Cardiac muscle cell (in vitro differentiated cells and primary cell): ENCODE measurements at places on chromosomes 12 and 14. TPM values are rescaled to one million over a fixed set of nuclear protein-coding genes. Genes with fewer than 3 reads are reported as not detected.
A peak's percentile ranks its signal among the peaks of the same experiment; 100 is the strongest.

GRCh38 chr12:89405626-89406345 is 53.5 kb upstream of the DUSP6 start:
- H3K4me1 ChIP-seq = peaks cover 5% of the 10 kb centered on the region
- no peak for DNase-seq
- H3K27ac ChIP-seq = no peak overlapping the region
- H3K36me3 ChIP-seq = no peaks in the 10 kb centered on the region

DNA sequence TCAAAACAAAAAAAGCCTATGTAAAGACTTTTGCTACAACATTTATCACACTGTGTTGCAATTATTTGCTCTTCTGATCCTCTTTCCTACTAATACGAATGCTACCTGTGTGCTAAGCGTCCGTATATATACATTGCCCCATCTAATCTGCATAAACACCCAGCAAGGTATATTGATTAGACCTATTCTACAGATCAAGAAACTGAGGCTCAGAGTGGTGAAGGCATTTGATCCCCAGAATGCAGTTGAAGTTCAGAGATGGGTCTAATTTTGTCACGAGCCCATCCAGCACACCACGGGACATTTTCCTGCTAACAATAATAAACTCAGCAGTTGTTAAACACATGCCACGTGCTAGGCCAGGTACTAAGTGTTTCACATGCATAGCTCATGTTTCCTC is 25.1 kb upstream of the CORO1C start:
- H3K27ac ChIP-seq = no peak overlapping the region
- H3K4me1 ChIP-seq = no peaks in the 10 kb centered on the region
- DNase-seq = no peak
- no peaks in the 10 kb centered on the region for H3K27me3 ChIP-seq

DNA sequence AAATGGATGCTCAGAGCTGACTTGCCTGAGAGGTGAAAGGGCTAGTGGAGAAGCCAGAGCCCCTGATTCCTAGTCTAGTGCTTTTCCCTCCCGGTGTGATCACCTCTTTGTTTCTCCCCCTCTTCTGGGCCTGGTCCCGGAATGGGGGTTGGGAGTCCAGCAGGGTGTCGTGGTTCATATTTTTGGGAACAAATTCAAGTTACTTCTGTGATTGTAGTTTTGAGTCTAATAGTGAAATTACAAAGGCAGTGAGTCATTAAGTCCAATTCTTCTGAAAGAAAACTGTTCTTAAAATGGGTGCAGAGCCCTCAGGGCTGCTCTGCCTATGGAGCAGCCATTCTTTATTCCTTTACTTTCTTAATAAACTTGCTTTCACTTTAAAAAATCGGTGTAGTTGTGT is 7.6 kb downstream of the SUSD6 start:
- H3K27ac ChIP-seq = no peak overlapping the region
- H3K36me3 ChIP-seq = no peaks in the 10 kb centered on the region
- H3K4me1 ChIP-seq = peaks cover 28% of the 10 kb centered on the region
- no peak overlapping the region for H3K4me3 ChIP-seq
- no peak for DNase-seq

- H3K4me1 ChIP-seq = peaks cover 6% of the 10 kb centered on the region
- no peaks in the 10 kb centered on the region for H3K36me3 ChIP-seq
- peak; percentile 74 for DNase-seq
- no peak overlapping the region for H3K27ac ChIP-seq
Observed at GRCh38 chr14:64249363-64249762, 44.8 kb downstream of the ESR2 start.

DNA sequence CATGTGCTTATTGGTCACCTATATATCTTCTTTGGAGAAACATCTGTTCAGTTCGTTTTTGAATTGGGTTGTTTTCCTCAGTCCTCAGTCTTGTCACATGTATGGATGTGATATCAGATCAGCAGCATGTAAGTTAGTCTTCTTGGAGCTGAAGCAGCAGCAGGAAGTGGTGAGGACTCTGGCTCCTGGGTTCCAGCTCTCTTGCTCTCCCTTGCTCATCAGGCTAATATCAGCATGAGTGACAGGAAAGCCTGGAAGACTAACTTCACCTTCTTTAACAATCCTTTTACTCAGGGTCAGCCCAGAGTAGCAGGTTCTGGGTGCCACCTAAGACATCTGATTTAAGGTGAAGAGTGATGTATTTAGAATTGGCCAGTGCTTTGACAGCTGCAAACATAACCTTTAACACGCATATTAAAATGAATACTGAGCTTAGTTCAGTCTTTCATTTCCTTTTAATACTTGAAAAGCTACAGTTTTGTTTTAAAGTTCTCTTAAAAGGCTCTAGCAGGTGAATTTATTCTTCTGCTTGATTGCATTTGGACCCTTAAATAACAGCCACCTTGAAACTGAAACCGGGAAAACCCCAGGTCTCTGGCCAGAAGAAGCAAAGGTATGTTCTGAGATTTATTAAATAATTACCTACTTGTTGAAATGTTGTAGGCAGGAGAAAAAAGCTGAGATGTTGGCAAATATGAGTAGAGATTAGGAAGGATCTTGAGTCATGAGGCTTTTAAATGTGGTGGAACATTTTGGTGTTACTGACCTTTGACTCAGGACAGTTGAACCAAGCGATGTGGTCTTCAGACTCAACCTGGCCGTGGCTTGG is 54.3 kb downstream of the DRAM1 start:
- DNase-seq = no peak
- H3K36me3 ChIP-seq = no peaks in the 10 kb centered on the region
- H3K27ac ChIP-seq = no peak overlapping the region
- H3K27me3 ChIP-seq = no peaks in the 10 kb centered on the region

- H3K4me3 ChIP-seq = no peak overlapping the region
- no peaks in the 10 kb centered on the region for H3K36me3 ChIP-seq
- no peak overlapping the region for H3K27ac ChIP-seq
Observed at GRCh38 chr14:62269204-62269603, 507.0 kb downstream of the SNAPC1 start.

DNA sequence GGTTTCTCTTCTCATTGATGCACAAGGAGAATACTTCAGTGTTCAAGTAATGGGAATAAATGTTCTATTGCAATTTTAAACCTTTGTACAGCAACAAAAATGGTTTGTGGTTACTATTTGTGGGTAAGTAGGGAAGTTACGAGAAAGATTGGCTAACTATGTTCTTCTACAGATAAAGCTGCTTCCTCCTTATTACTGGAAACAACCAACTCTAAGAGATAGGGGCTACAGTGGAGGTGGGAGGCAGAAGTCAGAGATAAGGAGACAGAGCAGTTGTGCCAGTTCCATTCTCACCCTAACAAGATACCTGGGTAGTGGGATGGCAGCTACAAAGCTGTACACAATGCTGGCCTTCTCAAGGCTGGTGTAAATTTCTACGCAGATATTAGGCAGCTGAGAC is 16.2 kb downstream of the NOXRED1 start:
- DNase-seq = no peak
- no peak overlapping the region for H3K4me3 ChIP-seq
- no peak overlapping the region for H3K27ac ChIP-seq
- no peaks in the 10 kb centered on the region for H3K36me3 ChIP-seq
- H3K4me1 ChIP-seq = no peaks in the 10 kb centered on the region
- no peaks in the 10 kb centered on the region for H3K27me3 ChIP-seq

GRCh38 chr14:72512925-72513324 is 381.0 kb downstream of the DPF3 start:
- DNase-seq = no peak
- H3K27ac ChIP-seq = no peak overlapping the region
- no peaks in the 10 kb centered on the region for H3K36me3 ChIP-seq
- H3K4me3 ChIP-seq = no peak overlapping the region
- H3K27me3 ChIP-seq = no peaks in the 10 kb centered on the region

- DNase-seq = no peak
- H3K4me3 ChIP-seq = no peak overlapping the region
- no peaks in the 10 kb centered on the region for H3K27me3 ChIP-seq
Observed at GRCh38 chr12:1890810-1891209, 27.6 kb downstream of the CACNA2D4 start.

DNA sequence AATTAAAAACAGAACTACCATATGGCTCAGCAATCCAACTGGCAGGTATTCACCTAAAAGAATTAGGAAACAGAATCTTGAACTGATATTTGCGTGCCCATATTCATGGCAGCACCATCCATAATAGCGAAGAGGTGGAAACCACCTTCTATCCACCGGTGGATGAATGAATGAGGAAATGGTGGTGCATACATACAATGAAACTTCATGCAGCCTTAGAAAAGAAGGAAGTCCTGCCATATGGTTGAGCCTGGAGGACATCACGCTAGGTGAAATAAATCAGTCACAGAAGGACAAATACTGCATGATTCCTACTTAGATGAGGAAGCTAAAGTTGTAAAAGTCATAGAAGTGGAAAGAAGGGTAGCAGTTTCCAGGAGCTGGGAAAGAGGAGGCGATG is 6.6 kb downstream of the TCL1A start:
- no peaks in the 10 kb centered on the region for H3K36me3 ChIP-seq
- peaks cover 25% of the 10 kb centered on the region for H3K27me3 ChIP-seq
- no peak overlapping the region for H3K27ac ChIP-seq
- no peak overlapping the region for H3K4me3 ChIP-seq
- no peak for DNase-seq

- no peak for DNase-seq
- no peaks in the 10 kb centered on the region for H3K4me1 ChIP-seq
- H3K27me3 ChIP-seq = no peaks in the 10 kb centered on the region
- H3K4me3 ChIP-seq = no peak overlapping the region
- peaks cover 4% of the 10 kb centered on the region for H3K36me3 ChIP-seq
Observed at GRCh38 chr14:70791971-70792370, 17.3 kb downstream of the MAP3K9 start.

DNA sequence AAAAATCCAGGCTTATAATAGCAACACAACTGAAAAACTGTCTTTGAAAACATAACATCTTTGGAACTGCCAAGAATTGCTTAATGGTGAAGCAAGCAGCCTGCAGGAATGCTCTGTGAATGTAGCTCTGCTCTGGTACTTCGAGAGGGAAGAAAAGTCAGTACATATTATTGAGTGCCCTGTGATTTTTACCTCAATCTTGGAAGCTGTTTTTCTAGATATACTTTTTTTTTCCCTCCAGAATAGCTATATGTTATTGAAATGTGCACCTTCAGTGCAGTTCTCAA is 508.1 kb downstream of the PCNX1 start:
- H3K27me3 ChIP-seq = no peaks in the 10 kb centered on the region
- H3K36me3 ChIP-seq = no peaks in the 10 kb centered on the region
- H3K4me1 ChIP-seq = no peaks in the 10 kb centered on the region
- no peak overlapping the region for H3K27ac ChIP-seq
- no peak overlapping the region for H3K4me3 ChIP-seq

DNA sequence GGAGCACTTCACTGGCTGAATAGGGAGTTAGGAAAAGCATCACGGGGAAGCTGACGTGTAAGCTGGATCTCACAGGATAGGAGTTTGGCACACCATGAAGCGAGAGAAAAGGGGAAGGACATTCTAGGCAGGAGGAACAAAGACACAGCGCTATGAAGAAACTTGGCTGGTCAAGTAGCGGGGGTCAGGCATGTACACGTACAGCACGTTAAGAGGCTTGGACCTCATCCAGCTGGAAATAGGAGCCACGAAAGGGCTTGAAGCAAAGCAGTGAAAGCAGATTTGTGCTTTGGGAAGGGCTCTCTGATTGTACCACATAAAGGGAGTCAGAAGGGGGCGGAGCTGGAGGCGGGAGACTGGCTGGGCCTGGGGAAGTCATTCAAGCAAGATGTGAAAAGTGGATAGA is 19.6 kb upstream of the GALNT8 start:
- H3K27ac ChIP-seq = no peak overlapping the region
- DNase-seq = peak; percentile 92
- no peaks in the 10 kb centered on the region for H3K4me1 ChIP-seq
- no peaks in the 10 kb centered on the region for H3K27me3 ChIP-seq
- H3K4me3 ChIP-seq = no peak overlapping the region

DNA sequence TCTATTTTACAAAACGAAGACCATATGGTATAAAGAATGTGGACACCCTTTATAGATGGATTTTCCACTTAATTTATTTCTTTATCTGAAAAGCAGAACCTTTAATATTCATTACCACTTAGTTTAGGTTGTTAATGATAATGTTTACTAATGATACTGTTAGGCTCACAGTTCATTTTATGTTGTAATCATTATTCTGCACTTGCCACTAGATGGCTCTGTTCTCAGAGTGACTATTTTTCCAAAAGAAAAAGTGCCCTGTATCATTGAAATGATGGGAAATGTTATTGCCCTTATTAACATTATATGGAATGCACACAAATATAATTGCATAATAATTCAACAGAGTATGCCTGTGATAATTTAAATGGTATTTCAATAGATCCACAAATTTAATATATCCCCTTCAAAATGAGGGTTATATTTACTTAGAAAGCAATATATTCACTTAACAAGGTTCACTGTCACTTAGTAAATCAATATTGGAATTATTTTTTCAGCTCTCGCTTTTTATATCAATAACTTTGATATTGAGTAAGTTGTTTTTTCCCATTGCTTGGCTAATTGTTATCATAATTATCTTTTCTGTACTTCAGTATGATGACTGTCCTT is 95.7 kb downstream of the PDE3A start:
- H3K36me3 ChIP-seq = no peaks in the 10 kb centered on the region
- no peaks in the 10 kb centered on the region for H3K27me3 ChIP-seq
- no peak overlapping the region for H3K4me3 ChIP-seq
- no peak overlapping the region for H3K27ac ChIP-seq
- H3K4me1 ChIP-seq = no peaks in the 10 kb centered on the region

DNA sequence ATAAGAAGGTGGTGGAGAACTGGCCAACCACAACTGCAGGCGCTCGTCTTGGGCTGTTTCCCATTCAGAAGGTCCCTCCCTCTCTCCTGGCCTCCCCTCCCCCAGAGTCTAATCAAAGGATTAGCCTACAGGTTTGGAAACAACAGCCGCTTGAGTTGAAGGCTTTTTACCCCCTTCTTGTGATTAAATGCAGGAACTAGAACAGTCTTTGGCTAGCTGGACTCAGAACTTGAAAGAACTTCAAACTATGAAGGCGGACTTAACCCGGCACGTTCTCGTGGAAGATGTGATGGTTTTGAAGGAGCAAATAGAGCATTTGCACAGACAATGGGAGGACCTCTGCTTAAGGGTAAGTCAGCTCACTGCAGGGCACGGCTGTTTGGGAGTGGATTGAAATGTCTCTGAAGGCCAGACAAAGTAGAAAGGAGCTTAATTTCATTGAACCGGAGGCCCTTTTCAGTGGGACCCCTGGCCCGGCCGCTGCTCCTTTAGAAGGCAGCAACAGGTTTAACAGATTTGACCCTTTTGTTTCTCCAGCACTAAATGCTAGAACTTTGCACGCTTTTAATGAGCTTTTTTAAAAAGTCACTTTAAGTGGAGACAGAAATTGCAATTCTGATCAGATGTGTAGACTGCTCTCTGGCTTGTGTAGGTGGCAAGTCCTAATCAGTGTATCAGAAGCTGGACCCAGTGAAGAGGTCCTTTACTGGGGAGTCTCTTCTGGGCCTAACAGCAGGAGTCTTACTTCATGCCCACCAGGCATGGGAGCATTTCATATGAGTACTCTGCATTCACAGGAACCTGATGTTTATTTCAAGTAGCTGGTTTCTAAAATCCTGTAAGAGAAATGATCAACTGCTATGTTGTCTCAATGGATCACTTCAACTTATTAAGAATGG is 107.7 kb downstream of the ESR2 start:
- peak overlapping the region; percentile 25 for H3K4me3 ChIP-seq
- no peaks in the 10 kb centered on the region for H3K27me3 ChIP-seq
- no peaks in the 10 kb centered on the region for H3K36me3 ChIP-seq
- H3K4me1 ChIP-seq = peaks cover 6% of the 10 kb centered on the region

- H3K27me3 ChIP-seq = no peaks in the 10 kb centered on the region
- H3K27ac ChIP-seq = no peak overlapping the region
- H3K4me3 ChIP-seq = no peak overlapping the region
- peaks cover 51% of the 10 kb centered on the region for H3K36me3 ChIP-seq
- no peaks in the 10 kb centered on the region for H3K4me1 ChIP-seq
- DNase-seq = peak; percentile 82
Observed at GRCh38 chr12:8045952-8046944, 13.7 kb downstream of the FOXJ2 start.

Gene ZBTB25
- 7.5 and 11.3 TPM in 2 replicates for total RNA-seq

Gene NEUROD4
- total RNA-seq = not detected in 2 replicates

Gene HHIPL1
- 0.14 and 0.83 TPM in 2 replicates for total RNA-seq

Gene PSMB11
- 0.12 TPM in 1 of 2 replicates, not detected in the other for total RNA-seq

Gene TMEM116
- total RNA-seq = 12.9 and 16.6 TPM in 2 replicates

Gene PIP4K2C
- total RNA-seq = 15.1 and 23.5 TPM in 2 replicates
